Fibroblast of skin of abdomen (primary cell): ENCODE measurements at places on chromosomes 2 and 18.
A peak's percentile ranks its signal among the peaks of the same experiment; 100 is the strongest.

- peak; percentile 61 for DNase-seq
Observed at GRCh38 chr2:219497495-219498279, 1.0 kb upstream of the GMPPA start.

DNA sequence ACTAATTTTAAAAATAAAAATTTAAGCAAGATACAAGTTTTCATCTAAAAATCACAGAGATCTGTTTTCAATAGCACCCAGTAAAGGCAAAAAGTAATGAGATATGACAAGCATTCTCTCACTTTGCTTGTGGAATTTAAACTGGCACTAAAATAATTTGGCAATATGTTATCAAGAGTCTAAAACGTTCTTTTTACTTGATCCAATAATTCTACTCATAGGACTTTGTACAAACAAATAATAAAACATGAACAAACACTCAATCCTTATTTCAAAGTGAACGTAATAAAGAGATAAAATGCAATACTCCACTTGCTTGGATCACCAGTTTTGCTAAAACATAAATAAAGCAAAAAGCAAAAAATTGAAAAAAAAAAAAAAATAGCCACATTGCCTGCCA lies 30.4 kb downstream of the PIAS2 start:
- DNase-seq, result no peak

DNA sequence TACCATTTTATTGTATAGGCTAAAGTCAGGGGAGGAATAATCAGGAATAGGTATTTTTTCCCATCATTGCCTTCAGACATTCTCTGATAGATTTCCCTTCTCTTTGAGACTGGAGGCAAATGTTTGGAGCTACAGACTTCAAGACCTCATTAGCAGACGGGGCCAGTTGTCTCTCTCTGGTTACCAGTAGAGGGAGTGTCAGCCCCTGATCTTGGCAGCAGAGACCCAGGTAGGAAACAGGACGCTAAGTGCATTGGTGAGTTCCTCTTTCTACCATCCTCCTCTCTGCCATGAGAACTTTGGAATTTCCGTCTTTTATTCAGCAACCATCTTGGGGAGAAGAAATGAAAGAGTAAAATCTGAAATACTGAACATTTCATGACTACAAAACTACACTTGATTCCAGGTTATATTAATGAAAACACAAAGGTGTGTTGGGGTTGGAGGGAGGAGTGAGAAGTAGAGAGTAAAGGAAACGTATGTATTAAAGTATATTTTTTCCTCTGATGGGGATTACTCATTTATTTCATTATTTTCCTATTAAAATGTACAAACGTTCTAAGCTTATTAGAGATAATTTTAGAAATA lies 186.2 kb upstream of the GCFC2 start:
- DNase-seq, result no peak

GRCh38 chr2:127516041-127516762 lies 10.1 kb downstream of the IWS1 start:
- peak; percentile 71 for DNase-seq
